ENCODE measurements at places on chromosomes 4 and X. TPM values are rescaled to one million over a fixed set of nuclear protein-coding genes. Genes with fewer than 3 reads are reported as not detected.

DNA sequence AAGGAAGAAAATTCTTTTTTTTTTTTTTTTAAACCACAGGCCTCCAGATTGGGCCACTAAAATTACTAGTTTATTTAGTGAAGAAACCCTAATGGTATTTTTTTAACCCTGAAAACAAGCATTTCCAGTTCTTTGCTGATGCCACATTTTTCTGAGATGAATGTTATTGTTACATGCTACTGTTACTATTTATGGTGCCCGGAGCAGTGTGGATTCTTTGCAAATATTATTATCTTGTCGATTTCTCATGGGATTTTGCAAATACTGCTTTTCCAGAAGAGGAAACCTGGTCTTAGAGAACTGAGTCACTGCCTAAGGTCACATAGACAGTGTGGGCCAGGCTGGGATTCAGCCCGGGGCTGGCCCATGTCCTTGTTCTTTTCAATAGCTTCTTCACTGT is 8.7 kb upstream of the ALAS2 start:
- no peak for DNase-seq

GRCh38 chr4:4418676-4419390 is 31.9 kb downstream of the NSG1 start:
- no peak for DNase-seq

- DNase-seq = peak; percentile 76
Observed at GRCh38 chr4:137651128-137651527, 118.8 kb upstream of the PCDH18 start.

CSAG2 gene
- total RNA-seq = 6.1 TPM

DNA sequence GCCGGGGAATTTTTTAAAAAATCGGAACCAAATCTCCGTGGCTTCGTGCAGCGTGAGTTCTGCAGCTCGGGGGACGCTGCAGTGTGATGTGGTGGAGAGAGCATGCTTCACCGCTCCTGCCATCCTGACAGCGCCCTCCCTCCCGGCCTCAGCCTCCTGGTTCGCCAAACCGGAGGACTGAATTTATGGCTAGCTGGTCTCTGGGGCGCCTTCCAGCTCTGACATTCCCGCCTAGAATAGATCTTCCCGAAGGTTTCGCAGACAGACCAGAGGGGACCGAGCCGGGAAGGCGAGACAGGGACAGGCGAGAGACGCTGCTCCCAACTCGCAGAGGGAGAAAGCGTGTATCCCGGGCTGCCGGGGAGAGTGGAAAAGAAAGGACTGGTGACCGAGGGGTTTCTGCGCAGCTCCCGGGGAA is 25.9 kb downstream of the HOPX start:
- DNase-seq = no peak

DNA sequence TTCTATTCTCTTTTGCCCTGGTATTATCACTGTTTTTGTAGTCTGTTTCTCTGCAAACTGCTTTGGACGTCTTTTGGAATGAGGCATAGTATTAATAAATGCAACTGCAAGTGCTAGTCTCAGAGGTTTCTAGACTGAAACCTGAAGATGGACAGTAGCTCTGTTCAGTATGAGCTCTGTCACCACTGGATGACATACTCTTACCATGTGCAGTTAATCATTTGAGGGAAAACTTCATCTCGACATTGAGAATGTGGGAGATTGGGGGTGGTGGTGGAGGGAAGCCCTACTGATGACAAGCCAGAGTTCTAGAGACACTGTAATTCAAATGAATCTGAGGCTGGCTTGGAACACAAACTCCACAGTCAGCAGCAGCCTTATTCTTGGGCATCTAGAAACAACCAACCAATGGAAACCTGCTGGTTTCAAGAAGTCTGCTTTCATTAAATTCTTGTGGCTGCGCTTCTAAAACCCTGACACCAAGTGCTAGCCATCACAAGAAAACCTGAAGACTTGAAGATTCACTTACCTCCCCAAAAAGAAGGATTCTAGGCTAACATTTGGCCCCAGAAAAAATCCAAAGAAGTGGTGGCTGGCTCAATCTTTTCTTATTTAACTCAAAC is 161.7 kb downstream of the RASL11B start:
- no peak for DNase-seq

DNA sequence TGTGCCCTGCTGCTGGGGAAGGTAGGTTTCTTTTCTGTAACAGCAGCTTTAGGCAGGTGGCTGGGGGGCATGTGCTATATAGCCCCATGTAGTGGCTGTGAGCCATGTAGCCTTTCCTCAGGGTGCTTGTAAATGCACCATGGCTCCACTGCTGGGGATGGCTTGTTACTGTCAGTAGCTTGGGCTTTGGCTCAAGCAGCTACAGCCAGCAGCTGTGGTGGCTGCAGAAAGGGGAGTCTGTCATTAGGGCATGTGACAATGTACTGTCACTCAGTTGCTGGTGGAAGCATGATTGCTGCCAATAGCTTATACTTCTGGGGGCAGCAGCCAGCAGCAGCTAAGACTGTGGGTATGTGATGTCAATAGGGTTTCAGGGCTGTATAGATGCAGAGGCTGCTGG is 33.9 kb upstream of the DDIT4L start:
- no peak for DNase-seq

TMSB15A gene
- 2.8 TPM for total RNA-seq

GRCh38 chr4:43014256-43014655 is 121.7 kb downstream of the GRXCR1 start:
- no peak for DNase-seq

FGB gene
- not detected for total RNA-seq
